ENCODE measurements at places on chromosomes 6 and 20.

- peak; percentile 12 for DNase-seq
Measured at GRCh38 chr6:107668743-107669474, 155.2 kb downstream of the SCML4 start.

GRCh38 chr20:4795394-4795793 is 73.7 kb downstream of the PRND start:
- DNase-seq, result no peak

DNA sequence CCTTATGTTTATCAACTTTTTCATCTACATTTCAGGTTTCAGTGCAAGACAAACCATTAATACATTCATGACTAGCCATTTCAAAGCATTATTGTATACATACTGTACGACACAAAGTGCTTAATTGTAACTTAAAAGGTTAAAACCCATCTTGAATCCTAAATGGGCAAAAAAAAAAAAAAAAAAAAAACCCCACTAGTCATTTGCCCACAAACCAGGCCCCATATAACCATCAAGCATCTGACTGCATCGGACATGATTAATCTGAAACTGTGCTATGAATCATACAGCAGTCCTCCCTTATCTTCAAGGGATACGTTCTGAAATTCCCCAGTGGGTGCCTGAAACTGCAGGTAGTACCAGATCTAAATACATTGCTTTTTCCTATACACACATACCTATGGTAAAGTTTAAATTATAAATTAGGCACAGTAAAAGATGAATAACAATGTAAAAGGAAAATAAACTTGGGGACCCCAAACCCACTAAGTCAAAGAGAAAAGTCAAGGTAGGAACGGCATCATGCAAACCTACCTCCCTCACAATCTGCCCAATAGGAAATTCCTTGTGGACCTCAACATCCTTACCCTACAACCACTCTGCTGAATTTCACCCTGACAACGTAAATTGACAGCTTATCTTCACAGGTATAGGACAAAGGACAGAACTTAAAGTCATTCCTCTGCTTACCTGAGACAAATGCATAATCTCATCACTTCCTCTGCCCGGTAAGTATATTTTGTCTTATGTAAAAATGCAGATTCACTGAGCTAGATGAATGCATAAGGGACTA is 14.3 kb downstream of the B4GALT5 start:
- peak; percentile 37 for DNase-seq

- DNase-seq, result no peak
Measured at GRCh38 chr20:49225896-49226295, 6.7 kb downstream of the DDX27 start.

DNA sequence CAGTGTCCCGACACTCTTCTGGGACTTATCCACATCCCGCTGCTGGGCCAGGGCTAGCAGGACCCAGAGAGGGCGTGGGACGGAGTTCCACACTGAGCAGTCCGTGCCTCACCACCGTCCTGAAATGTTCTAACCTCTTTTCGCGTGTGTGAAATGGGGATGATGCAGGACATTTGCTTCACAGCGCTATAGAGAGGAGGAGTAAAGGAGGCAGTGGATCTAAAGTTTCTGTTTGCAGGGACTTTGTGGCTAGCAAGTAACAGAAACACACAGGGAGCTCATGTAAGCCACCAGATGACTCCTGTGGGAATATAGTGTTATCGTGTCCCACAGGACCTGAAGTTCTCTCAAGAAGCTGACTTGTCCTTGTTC is 634 bp downstream of the ITPA start:
- DNase-seq, result no peak

GRCh38 chr6:119347466-119348095 is 2.0 kb downstream of the MAN1A1 start:
- no peak for DNase-seq

DNA sequence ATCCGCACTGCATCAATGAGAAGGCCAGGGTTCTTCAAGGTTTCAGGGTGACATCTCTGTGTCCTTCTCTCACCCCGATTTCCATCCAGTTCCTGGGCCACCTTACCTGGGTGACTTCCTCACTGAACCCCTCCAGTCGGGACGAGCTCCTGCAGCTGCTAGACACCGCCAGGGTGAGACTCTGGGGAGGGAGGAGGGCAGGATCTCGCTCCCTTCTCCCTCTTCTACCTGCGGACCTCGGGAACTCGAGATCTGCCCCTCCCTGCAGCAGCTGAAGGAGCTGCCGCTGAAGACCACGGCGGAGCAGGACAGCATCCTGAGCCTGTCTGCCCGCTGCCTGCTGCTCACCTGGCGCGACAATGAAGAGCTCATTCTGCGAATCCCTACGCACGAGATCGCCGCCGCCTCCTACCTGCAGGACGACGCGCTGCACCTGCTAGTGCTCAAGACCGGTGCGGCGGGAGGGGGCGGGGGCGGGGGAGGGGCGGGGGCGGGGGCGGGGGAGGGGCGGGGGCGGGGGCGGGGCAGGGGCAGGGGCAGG is 7.5 kb downstream of the CCM2L start:
- DNase-seq, result peak; percentile 54

GRCh38 chr6:137928286-137928685 is 61.2 kb downstream of the TNFAIP3 start:
- no peak for DNase-seq

GRCh38 chr6:88339761-88340160 is 173.6 kb upstream of the CNR1 start:
- DNase-seq, result no peak

- no peak for DNase-seq
Measured at GRCh38 chr6:71510057-71510713, 221.6 kb downstream of the OGFRL1 start.
